Effector memory CD4-positive, alpha-beta T cell (primary cell): ENCODE measurements at places on chromosomes 12 and 14.

- peak; percentile 16 for DNase-seq
Measured at GRCh38 chr12:93502802-93503623, 35.7 kb downstream of the MRPL42 start.

GRCh38 chr12:84502907-84503787, 409.5 kb downstream of the SLC6A15 start:
- DNase-seq, result no peak

DNA sequence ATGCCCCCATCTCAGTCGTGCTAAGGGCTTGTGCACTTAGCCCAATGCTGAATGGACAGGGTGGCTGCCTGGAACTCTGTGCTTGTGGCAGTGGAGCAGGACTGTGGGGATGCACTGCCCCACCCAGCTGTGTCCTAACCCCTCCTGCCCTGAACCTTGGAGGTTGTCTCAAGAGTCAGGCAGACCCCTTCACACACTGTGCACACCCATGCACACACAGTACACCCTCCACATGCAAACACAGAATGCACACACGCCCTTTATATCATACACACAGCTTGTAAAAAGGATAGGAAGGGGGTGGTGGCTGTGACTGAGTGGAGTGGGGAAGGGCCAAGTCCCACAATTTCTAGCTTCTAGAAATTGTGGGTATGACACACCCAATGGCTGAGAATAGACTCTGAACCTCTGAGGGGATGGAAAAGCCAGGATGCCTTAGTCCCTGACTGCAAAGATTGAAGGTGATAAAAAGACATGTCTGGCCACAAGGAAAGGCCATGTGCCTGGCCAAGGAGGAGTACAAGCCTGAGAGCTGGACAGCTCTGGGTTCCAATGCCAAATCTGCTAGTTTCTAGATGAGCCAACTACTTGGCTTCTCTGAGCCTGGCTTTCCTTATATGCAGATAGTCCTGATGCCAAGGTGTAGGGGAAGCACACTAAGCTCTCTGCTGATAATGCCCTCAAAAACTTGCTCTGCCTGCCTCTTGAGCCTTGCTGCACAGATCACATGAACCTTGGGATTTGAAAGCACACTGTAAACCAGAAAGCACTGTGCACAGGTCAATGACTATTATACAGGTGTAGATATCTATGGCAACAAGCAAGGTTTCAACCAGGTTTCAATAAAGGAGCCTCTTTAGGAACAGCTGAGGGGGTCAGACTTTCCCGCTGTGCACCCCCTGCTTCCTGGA, 8.4 kb downstream of the KRT8 start:
- no peak for DNase-seq

DNA sequence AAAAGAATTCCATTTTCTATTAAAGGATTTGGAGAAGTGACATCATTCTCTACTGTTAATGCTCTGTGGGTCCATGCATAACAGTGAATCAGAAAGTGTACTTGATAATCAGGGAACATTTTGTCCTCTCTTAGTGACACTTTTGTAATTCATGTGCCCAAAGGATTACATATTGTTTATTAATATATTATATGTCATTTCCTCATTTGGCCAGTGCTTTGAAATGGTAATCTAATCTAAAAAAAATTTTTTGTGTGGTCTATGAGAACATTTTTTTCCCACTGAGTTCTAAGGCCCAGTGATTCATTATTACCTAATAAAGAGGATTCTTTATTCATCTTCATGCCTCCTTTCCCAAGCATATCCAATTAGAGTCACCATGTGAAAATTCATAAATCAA, 79.7 kb upstream of the MYF6 start:
- no peak for DNase-seq

DNA sequence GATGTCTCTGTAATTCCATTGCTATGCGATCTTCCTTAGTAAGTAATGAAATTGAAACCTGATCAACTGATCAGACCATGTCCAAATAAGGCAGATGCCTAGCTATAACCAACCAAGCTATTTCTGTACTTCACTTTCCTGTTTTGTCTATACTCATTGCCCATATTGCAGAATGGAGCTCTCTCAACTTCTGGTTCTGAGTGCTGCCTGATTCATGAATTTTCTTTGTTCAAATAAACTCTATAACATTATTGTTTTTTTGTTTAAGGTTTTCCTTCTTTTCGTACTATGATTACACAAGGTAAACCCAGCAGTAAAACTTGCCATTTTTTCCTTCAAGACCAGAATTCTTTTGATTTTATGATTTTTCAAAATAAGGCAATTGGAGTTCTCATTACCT, 16.3 kb downstream of the COX16 start:
- DNase-seq, result no peak

DNA sequence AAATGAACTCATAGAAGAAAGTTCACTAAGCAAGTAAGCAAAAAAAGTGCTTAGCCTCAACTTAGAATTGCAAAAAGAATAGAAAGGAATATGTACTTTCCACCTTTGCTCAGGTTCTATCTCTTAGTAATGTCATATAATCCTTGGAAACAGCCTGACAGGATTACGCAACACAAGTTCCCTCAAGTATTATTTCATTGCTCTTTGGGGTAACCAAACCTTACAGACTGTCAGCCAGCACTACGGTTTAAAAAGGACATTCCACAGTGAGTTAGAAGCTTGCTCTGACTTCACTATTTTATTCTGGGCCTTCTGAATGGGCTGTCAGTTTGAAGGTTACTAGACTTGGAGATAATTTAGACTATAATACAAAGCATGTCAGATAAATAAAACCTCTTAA, 264.0 kb downstream of the ATXN7L3B start:
- no peak for DNase-seq

DNA sequence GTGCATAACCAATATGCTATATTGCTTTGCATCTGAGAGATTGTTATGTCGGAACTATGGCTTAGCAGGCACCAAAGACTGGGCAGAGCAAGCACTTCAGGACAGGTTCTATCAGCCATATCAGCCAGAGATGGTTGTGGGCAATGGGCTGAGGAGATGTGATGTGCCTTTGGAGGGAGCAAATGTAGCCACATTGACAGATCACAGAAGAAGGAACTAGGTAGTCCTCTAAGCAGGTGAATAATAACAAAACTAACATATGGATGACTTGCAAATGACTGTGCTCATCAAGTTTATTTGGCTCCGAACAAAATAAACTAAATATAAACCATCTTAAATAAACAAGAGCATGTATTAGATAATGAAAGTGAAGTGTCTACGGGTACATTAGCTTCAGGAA, 291.7 kb downstream of the RMST start:
- no peak for DNase-seq

GRCh38 chr14:20493634-20494033, 11.7 kb upstream of the RNASE10 start:
- DNase-seq, result no peak

GRCh38 chr14:95189367-95190132, 32.2 kb upstream of the DICER1 start:
- DNase-seq, result no peak

DNA sequence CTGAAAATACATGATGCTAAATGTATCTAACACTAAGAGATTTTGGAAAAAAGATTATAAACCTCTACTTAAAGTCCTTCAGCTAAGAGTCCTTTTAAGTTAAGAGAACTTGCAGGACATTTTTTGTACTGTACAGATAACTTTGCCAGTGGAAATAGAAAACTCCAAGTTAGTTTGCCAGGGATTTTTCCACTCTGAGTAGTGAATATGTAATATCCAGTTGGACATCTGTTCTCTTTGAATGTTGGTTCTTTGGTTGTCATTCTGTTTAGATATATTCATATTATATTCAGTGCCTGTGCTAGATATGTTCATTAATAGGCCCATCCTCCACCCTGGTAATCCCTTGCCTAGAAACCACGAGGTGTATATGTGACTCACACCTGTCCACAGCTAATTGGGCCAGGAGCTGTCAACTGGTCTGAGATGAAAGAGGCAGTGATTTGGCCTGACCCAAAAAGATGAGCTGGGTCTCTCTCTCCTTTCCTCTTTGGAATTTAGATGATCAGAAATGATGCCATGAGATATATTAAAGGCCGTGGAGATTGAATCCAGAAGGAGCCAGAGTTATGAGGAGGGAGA, 261.0 kb upstream of the LRIG3 start:
- no peak for DNase-seq

DNA sequence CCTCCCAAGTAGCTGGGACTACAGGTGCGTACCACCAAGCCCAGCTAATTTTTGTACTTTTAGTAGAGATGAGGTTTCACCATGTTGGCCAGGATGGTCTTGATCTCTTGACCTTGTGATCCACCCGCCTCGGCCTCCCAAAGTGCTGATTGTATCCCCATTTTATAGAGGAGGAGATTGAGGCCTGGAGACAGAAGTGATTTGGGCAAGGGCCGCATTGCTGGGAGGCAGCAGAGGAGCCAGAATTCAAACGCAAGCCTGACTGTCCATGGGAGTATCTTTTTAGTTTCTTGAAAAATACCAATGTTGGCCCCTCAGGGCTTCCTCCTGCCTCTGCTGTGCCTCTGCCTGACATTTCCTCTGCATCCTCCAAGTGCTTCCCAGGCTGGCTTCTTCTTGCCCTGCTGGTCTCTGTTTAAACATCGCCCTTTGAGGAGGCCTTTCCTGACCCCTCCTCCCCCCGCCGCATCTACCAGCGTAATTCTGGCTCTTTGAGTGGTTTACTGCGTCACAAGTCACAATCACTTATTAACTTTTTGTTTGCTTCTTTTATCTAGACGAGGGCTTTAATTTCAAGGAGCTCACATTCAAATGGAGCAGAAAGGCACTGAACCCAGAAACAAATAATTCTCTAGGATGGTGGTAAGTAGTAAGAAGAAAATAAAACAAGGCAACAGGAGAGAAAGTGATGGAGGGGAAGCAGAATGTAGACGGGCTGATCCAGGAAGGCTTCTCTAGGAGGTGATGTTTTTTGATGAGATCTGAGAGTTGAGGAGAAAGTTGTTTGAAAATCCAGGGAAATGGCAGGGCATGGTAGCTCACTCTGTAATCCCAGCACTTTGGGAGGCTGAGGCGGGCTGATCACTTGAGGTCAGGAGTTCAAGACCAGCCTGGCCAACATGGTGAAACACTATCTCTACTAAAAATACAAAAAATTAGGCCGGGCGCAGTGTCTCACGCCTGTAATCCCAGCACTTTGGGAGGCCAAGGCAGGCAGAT, 91.0 kb upstream of the MED13L start:
- no peak for DNase-seq

DNA sequence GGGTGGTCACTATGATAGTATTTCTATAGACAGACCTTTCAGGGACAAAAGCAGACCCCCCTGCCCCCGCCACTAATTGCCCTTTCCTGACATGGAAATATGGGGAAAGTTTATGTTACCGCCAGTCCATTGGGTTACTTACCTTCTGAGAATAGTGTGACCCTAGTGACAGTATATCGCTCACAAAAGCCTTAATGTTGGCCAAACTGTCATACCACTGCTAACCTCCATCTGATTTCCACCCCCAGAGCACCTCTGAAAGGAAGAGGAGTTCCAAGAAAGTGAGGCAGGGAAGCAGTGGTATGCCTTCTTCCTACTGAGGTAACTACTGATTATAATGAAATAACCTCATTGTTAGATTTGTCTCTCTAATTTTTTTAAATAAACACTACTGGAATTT, 67.5 kb upstream of the CCDC91 start:
- DNase-seq, result no peak
